A549 (cell line): ENCODE measurements at places on chromosomes 4 and X.

- no peak for DNase-seq
These were observed 417 bp downstream of the PPP2R2C start for GRCh38 chr4:6472008-6472386.

GRCh38 chrX:9887659-9888297 is 79.4 kb upstream of the CLDN34 start:
- no peak for DNase-seq

DNA sequence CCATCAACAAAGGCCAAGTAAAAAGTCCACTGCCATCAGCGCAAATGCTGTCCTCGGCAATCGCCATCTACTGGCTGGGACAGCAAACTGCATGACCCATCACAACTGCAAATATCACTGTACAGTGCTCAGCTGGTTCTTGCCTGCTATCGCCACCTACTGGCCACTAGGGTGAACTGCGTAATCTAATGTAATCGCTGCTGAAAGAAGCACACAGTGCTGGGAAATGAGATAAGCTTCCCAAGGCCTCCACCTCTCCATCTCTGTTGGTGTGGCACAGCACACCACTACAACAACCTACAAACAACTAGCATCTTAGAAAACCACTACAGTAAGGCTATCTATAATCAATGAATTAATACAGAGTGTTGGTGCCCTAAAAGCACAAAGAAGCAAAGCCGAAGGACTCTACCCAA is 298.3 kb downstream of the TEX13A start:
- peak; percentile 10 for DNase-seq

GRCh38 chr4:88130003-88130402 is 28.4 kb downstream of the ABCG2 start:
- no peak for DNase-seq

DNA sequence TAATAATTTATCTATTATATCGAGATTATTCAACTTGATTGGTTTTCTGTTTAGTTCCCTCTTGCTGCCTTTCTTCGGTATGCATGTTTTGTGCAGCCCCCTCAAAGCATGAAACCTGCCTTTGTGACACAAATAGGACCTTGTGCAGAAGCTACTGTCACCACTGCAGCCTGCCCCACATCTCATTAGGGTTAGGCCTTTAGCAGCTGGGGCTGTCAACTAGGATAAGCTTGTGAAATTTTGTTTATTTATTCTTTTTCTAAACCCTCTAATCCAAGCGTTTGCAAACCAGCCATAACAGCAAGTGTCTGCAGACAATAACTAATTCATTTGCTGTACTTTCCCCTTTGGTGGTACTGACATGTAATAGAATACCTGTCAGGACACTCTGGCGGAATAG is 258.9 kb downstream of the RCHY1 start:
- DNase-seq, result no peak

DNA sequence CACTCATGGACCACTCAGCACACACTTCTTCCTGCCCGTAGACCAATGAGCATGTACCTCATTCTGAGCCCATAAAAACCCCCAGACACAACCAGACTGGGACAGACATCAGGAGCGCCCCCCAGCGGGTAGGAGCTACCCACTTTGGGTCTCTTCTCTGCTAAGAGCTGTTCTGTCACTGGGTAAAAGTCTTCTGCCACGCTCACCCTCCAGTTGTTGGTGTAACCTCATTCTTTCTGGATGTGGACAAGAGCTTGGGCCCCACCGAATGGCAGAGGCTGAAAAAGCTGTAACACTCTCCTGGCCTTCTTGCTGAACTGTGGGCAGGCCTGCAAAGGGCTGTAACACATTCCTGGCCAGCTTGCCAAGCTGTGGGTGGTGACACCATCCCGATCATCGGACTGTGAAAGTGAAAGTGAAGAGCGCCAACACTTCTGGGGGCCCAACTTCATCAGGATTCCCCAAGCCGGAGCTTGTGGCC is 137.6 kb downstream of the TECRL start:
- DNase-seq, result peak; percentile 67

DNA sequence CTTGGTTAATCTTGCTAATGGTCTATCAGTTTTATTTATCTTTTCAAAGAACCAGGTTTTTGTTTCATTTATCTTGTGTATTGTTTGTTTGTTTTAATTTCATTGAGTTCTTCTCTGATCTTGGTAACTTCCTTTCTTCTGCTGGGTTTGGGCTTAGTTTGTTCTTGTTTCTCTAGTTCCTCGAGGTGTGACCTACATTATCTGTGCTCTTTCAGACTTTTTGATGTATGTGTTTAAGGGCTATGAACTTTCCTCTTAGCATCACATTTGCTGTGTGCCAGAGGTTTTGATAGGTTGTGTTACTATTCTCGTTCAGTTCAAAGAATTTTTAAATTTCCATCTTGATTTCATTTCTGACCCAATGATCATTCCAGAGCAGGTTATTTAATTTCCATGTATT is 365.4 kb upstream of the GATB start:
- no peak for DNase-seq

- DNase-seq, result no peak
These were observed at the start of gene DGAT2L6 for GRCh38 chrX:70176938-70177533. TSS of gene DGAT2L6 (plus strand) at chrX:70177483. CDS start at chrX:70177583, 100 bp downstream.

DNA sequence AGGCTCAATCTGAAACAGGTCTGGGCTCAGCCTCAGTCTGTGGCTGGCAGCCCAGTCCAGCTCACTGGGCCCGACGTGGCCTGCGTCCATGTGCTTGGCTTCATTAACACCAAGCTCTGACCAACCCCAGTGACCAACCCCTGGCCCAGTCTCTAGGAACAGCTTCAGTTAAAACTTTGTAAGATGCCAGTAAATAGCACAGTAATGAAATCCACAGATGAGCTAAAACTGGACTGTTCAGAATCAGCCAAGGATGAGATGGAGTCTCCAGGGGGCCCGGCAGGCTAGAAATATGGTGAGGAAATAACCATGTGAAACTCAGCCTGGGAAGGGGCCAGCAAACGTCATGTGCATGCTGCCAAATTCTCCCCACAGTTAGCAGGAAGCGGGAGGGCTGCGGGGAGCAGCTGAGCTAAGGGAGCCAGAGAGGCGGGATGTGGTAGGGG is 37.1 kb upstream of the XPNPEP2 start:
- DNase-seq, result no peak

GRCh38 chr4:122005064-122005755 is 53.4 kb upstream of the TRPC3 start:
- DNase-seq, result no peak

- DNase-seq, result no peak
These were observed 80.2 kb downstream of the GRIA2 start for GRCh38 chr4:157300701-157301100.
